ENCODE measurements at places on chromosomes 1 and 21.

- DNase-seq, result peak; percentile 18
Measured at GRCh38 chr1:39214021-39214713, 9.7 kb downstream of the MACF1 start.

DNA sequence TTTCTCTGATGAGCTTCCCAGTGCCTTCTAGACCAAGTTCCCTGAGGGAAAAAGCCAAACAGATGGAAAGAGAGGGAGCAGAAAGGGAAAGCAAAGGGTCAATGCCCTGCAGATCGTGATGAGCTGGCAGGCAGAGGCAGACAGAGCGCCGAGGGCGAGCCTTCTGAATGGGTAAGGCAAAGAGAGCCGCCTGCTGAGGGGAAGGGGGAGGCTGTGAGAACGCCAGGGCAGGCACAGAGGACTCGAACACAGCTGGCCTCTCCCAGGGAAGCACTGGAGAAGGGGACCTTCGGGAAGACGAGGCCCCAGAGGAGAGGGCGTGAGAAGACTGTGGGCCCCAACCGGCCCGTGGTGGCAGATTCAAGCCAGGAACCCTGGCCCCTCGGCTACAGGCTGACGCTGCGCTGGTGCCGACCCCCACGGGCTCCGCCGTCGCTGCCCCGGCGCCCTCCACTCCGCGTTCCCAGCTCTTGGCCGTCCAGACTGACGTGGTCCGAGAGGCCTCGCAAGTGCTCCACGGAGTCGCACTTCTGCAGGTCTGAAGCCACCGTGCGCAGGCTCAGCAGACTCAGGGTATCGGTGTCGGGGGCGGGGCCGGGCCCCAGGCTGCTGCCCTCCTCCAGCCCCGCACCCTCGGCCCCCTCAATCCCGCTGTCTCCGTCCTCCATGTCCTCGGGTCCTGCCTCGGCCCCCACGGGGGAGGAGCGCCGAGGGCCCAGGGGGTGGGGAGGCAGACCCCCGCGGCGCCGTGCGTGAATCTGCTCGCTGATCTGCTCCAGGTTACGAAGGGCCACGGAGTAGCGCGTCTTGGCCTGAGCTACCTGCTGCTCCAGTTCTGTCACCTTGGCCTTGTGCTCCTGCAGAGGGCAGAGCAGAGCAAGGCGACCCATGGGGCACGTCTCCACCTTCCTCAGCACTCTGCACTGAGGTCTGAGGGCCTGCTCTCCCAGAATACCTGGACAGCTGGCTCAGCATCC, 13.9 kb downstream of the SH3BP5L start:
- no peak for DNase-seq

- no peak for DNase-seq
Measured at GRCh38 chr1:201912832-201913231, 24.1 kb downstream of the SHISA4 start.

GRCh38 chr1:180230791-180231505, 884 bp downstream of the LHX4 start:
- DNase-seq, result no peak

DNA sequence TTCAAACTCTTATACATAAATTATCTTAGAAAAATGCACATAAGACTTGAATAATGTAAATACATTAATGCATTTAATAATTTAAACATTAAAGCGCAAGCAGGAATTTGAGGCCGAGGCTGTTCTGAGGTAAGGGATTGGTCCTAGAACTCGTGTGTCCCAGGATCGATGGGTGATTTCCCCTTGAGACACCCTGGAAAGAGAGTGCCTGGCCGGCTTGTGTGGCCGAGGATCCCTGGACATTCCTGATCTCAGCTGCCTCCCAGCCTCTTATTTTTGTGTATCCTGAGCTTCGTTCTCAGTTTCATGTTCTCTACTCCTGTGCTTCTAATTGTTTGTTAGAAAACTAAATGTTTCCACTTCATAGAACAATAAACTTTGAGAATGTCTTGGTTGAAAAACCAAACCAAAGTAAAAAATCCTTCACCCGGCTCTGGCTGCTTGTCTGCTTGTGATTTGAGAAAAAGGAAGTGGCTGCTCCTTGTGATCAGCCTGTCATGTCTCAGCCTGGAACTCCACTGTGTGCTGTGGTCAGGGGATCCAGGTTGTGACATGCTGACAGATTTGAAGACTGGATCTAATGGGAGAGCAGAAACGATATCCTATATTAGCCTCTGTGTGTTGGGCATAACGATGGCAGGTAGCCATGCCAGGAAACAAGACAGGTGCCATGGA, 40.7 kb downstream of the PEX14 start:
- no peak for DNase-seq

DNA sequence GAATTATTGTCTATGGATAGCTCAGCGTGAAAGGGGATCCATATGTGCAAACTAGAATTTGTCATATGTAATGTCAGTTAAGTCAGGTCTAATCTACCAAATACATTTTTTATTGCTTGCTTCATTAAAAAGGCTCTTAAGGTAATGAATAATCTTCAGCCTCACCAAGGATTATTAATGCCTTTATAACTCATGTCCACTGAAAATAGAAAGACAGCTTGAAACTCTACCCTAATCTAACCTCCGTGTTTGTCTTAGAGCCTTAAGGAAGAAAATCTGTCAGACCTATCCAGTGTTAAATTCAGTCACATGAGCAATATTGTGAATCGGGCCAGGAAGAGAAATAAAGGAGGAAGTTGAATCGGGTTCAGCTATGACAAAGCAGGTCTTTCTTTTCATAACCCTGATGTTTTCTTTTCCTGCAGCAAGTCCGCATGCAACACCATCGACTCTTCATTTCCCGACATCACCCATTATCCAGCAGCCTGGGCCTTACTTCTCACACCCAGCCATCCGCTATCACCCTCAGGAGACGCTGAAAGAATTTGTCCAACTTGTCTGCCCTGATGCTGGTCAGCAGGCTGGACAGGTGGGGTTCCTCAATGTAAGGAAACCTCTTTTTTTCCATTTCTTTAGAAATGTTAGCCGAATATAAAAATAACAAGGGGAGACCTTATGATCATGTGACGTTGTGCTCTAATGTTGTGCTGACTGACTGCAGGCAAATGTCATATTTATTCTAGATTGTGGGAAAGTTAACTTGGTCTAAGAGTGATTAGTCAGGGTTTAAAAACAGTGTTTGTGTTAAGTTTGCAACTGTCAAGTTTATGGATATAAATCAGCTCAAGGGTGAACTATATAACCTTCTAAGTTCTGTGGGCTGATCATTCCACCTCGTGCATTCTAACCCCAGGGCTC, 321.0 kb downstream of the TM2D1 start:
- no peak for DNase-seq

GRCh38 chr1:107990606-107991005, 25.6 kb upstream of the VAV3 start:
- DNase-seq, result no peak

DNA sequence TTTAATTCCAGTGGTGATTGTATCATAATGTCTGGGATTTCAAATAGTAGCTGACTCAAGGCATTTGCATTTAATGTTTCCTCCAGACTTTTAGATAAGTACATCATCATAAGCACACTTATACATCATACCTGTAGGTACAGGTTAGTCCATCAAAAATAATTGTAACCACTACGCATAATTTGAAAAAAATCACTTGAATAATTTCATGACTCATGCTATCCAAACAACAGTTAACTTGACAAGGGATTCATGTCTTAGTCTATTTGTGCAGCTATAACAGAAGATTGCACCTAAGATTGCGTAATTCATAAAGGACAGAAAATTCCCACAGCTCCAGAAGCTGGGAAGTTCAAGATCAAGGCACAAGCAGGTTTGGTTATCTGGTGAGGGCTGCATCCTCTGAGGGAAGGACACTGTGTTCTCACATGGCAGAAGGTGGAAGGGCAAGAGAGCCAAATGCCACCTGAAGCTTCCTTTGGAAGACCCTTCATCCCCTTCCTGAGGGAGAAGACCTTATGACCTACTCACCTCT, 801.7 kb upstream of the BRINP3 start:
- DNase-seq, result no peak

GRCh38 chr21:46585191-46585953, 19.5 kb downstream of the S100B start:
- no peak for DNase-seq

DNA sequence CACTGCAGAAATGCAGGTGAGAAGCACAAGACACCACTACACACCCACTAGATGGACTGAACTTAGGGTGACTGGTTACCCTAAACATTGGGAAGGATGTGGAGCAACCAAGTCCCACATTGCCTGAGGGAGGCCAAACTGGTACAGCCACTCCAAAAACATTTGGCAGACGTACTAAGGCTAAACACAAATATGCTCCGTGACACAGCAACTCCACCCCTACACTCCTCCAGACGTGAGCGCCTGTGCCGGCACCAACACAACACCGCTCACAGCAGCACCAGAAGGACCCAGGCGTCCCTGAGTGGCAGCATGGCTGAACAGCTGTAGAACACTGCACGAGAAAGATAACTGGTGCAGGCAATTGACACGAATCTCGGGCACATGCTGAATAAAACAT, 14.7 kb downstream of the PTTG1IP start:
- DNase-seq, result no peak

DNA sequence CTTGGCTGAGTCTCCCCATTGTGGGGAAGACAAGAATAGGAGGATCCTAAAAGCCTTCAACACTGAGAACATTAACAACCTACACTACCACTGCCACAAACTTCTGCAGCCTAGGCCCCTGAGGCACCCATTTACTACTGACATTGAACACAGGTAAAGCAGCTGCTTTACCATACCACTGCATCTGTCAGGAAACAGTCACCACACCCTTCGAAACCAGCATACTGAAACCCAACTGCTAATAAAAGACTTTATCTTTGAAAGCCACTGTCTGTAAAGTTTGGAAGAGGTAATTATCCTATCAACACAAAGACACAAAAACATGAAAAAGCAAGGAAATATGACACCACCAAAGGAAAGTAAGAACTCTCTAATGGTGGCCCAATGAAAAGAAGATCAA, 7.4 kb downstream of the IFNAR1 start:
- no peak for DNase-seq

- DNase-seq, result no peak
Measured at GRCh38 chr1:215018555-215018954, 64.0 kb upstream of the KCNK2 start.

- DNase-seq, result no peak
Measured at GRCh38 chr1:38605063-38605462, 254.5 kb downstream of the RRAGC start.

DNA sequence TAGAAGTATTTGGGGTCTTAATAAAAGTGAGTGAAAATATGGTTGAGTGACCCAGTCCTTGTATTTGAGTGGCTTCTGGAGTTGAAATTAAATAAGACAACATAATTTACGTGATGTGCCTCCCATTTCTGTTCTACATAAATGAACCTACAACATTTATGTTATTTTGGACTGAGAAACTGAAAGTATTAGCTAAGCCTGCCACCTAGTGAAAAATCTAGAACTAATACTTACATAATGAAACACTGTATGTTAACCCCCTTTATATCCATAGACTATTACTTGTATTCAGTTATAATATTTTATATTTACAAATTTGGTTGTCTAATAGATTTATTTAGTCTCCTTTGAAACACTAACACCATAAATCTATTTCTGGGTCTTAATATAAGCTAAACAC, 298.9 kb downstream of the KCNT2 start:
- DNase-seq, result no peak

DNA sequence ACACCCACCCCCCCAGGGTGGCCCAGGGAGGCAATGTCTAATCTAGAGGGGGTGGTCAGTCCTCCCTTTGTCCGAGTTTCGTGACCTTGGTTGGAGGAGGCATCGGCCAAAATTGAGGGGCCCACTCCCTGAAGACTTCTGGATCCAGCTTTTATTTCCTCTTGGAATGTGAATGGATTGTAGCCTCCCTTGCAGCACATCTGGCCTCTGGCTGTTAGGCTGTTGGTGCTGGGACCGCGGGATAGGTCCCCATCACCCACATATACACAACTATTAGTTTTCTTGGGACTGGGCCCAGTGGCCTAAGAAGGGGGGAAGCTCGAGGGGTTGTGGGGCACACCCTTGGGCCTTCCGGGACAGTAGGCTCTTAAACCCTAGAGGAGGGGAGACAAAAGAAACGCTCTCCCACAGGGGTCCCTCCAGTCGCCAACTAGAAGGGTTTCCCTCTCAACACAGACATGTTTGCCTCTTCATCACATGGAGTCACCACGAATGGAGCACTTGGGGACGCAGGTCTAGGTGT, 2.5 kb downstream of the LHX4 start:
- DNase-seq, result no peak

DNA sequence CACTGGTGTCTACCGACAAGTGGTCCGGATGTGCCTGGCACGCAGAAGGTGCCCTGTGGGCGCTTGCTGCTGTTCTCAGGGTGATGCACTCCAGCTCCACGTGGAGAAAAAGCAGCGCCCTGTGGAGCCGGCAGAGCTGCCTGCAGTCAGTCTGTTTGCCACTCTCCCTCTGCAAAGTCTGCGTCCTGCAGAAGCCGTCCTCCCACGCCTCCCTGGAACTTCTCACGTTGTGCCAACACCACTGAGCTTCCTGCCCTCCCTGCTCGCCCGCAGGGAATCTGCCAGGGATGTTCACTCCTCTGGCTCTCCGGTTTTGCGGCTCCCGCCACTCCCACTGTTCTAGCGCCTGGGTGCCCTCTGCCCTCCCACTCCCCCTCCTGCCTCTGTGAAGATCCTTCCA, 19.8 kb upstream of the UBXN10 start:
- DNase-seq, result no peak

- no peak for DNase-seq
Measured at GRCh38 chr1:43306688-43307457, 6.1 kb downstream of the TIE1 start.

GRCh38 chr1:198287916-198288315, 131.1 kb downstream of the NEK7 start:
- no peak for DNase-seq

GRCh38 chr1:35506960-35507912, 50.0 kb downstream of the KIAA0319L start:
- DNase-seq, result no peak

DNA sequence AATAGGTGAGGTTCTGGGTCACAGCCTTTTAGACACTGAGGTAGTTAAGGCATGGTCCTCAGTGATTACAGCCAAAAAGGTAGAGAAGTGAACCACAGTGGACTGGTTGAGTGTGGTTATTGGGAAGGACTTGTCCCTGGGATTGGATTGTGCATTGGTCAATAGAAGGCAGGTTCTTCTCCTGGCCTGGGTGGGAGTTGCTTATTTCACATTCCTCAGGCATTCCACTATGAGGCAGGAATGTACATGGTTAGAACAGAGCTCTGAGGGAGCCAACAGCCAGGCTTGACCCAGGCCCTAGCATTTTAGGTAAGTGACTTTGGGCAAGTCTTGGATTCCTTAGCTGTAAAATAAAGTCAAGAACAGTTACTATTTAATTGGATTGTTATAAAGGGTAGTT, 97.9 kb upstream of the MARK1 start:
- DNase-seq, result no peak

- peak; percentile 73 for DNase-seq
Measured at GRCh38 chr1:225881959-225882693, at the start of gene TMEM63A. TMEM63A (minus strand) TSS chr1:225882380; CDS start chr1:225877580, 4,800 bp downstream.

GRCh38 chr1:91900562-91900961, 14.6 kb upstream of the TGFBR3 start:
- DNase-seq, result no peak

DNA sequence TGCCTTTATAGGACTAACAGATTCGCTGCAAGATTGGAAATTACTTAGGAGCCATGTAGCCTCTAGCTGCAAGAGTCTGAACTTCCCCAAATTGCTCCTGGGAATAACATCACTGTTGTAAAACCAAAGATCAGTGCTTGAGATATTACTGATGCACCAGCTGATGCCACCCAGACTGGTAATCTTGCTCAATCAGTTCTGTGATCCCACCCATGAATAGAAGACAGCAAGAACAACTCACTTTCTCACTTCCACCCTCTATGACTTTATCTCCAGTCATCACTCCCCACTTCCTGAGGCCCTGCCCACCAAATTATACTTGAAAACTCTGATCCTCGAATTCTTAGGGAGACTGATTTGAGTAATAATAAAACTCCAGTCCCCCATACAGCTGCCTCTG, 1011.1 kb downstream of the PLA2G4A start:
- DNase-seq, result no peak

All from C1 segment of cervical spinal cord (tissue), 14 donors.